Activated gamma-delta T cell treated with Interleukin-2 at 50 U/mL for 16 hours (primary cell): ENCODE measurements at places on chromosomes 7 and 10.

GRCh38 chr10:74863551-74863950, 37.2 kb downstream of the KAT6B start:
- DNase-seq: no peak

GRCh38 chr10:121406823-121407545, 191.3 kb downstream of the FGFR2 start:
- DNase-seq: no peak

DNA sequence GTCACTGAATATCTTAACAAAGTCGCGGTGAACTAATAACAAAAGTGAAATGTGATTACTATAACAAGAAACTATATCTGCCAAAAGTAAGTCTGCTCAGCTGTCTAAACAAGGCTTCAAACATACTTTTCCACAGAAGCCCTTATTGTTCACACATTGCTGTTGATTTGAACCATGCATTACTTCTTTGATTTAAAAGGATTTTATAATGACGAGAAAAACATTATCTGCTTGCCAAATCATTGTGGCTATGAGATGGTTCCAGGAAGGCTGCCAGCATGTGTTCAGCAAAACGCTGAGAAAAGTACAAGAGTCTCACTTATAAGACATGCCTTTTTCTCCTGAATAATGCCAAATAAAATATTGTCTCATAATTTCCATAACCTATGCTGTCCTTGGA, 24.4 kb downstream of the RNF133 start:
- DNase-seq: no peak

GRCh38 chr7:28890137-28890536, 68.0 kb downstream of the TRIL start:
- no peak for DNase-seq

DNA sequence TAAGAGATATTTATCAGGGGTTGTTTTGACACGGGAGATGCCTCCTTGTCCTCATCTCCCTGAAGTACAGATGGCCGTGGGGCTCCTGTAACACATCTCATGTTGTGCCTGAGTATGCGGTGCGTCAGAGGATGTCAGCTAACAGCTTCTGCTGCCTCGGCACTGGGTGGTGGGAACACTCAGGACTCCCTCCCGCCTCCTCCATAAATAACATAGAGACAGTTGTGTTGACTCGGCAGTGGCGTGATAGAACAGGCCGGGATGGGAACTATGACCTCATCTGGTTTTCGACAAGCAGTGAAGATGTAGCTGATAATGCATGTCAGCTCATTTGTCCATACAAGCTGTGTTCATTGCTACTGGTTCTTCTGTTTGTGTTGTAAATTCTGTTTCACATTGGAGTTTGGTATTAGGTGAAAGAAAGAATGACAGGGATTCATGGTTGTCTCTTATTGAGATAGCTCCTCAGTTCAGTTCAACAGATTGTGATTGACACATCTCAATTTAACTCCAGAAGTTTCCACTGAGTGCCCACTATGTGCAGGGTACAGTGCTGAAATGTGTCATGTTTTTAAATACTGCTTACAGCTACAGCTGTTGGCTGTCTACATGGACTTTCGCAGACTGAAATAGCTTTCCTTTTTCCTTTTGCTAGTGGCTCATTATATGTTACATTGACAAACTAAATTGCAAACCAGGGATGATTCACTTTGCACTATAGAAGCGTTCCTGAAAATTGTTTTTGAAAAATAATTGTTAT, 87.4 kb downstream of the CHN2 start:
- DNase-seq: no peak

- DNase-seq: no peak
Measured at GRCh38 chr7:69932034-69932628, 333.9 kb downstream of the AUTS2 start.

DNA sequence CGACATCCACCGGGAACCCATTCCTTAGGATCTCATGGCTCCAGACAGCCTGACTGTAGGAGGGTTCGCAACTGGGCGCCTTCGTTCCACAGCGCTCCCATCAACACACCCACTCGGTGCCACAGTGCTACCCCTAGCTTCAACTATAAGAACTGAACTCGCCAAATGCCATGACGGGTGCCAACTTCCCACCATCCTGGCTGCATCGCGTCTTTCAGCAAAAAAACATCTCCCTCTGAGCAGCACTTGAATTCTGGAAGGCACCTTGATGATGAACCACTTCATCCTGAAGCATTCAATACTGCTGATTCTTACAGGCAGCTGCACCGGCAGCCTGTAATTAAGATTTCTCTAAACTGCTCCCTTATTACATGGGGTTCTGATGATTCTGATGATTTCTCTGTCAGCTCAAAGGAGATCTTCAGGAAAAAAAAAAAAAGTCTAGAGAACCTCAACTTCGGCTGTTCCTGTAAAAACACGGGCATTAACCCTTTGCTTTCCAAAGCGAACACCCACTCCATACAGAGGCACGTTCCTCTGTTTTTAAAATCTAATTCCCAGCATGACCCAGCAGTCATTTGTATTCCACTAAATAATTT, 1.3 kb downstream of the CYTH3 start:
- peak; percentile 13 for DNase-seq

- DNase-seq: no peak
Measured at GRCh38 chr10:71963351-71964097, 671 bp upstream of the CHST3 start.

- no peak for DNase-seq
Measured at GRCh38 chr7:112940314-112940732, 146.3 kb downstream of the GPR85 start.

DNA sequence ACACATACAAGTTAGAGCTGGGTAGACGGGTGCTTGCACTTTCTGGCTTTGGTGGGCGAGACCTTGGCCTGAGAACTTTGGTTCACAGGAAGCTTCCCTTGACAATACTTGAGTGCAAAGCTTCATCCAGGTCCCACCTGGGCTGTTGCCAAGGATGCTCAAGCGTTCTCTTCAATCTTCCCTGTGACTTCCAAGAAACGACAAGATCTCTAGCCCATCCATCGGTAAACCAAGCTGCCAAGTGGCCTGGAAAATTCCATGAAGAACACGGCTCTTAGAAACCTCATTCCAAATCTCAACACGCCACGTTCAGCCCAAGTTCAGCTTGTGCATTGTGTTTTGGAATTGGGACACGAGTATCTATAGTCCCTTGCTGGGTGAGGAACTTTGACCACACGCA, 84.7 kb downstream of the CHST15 start:
- DNase-seq: no peak

DNA sequence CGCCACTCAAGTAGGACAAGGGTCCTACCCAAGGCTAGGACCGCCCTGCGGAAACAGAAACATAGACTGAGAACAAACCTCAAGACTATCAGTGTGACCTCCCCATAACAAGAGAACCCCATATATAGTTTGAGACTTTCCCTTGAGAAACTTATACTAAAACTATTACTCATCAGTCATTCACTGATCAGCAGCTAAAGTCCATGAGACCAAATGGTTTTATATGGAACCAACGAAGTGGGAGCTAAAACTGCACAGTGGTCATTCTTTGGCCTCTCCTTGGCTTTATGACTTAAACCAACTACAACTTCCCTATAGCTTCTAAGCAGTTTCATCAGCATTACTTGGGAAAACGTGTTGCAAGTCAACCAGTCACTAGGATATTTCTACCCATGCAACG, 13.7 kb upstream of the ZSCAN21 start:
- no peak for DNase-seq

DNA sequence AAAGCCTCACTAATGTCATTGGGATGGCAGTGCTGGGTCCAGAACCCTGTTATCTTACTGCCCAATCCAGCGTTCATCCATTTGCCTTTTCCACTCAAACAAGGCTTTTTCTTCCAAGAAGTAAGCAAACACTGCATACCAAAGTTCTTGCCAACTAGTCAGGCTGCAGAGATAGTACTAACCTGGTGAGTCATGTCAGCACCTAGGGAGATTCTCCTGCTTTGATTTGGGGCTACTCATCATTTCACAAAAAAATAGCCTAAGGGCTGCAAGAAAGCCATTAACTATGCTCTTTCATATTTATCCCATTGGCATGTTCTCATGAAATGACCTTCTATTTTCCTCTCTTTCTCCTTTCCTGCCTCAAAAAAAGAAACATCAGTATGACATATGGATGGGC, 142.6 kb downstream of the TWIST1 start:
- no peak for DNase-seq

GRCh38 chr10:22894714-22895113, 33.1 kb upstream of the ARMC3 start:
- no peak for DNase-seq

DNA sequence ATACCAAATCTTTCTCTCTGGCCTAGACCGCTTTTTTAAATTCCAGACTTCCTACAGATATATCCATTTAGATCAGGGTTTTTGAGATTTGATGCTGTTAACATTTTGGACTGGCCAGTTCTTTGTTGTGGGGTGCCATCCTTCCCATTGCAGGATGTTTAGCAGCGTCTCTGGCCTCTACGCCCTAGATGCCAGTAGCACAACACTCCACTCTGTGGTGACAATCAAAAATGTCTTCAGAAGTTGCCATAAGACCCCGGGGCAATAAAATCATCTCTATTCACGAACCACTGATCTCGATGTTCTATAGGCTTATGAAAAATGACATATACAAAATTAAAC, 46.3 kb downstream of the HDAC9 start:
- DNase-seq: no peak

DNA sequence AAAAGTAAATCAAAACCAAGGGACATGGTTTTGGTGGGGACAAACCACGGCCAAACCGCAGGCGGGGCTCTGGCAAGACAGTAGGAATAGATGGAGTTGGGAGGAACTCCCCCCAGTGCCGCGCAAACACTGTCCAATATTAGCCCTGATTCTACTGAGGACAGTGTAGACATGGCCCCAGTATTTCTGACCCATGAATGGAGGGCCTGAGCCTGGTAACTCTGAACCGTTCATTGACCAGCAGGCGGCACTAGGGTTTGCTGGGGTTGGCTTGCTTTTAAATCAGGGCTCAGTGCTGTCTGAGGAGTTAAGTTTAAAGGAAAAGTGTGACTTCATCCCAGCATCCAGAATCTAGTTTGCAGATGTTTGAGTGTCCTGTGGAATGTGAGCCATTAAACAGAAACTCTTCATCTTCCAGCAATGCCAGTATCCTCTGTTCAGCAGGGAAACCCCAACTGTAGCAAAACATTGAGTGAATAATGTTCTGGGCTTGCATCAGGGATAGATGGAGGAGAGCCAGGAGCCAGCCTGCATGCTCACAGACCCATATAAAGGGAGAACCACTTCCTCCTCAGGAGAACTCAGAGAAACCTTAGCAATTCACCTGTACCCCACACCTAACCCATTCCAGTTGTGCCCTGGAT, 147.4 kb upstream of the PRSS58 start:
- no peak for DNase-seq

DNA sequence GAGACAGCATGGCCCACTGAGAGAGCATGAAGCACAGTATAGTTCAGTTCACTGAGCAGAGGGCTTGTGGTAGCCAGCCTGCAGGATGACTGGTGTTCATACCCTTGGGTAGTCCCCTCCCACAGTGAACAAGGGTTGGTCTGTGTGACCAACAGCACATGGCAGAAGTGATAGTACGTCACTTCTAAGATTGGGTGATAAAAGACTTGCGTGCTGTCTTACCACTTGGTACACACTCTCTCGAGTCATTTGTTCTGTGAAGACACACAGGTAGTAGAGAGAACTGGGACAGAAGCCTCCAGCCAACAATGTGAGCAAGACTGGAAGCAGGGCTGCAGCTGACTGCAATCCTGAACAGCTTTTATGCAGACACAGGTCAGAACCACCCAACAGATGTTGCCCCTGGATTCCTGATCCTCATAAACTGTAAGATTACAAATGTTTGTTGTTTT, 14.6 kb downstream of the EPC1 start:
- peak; percentile 59 for DNase-seq

- DNase-seq: no peak
Measured at GRCh38 chr10:59617996-59618395, 91.7 kb downstream of the SLC16A9 start.

DNA sequence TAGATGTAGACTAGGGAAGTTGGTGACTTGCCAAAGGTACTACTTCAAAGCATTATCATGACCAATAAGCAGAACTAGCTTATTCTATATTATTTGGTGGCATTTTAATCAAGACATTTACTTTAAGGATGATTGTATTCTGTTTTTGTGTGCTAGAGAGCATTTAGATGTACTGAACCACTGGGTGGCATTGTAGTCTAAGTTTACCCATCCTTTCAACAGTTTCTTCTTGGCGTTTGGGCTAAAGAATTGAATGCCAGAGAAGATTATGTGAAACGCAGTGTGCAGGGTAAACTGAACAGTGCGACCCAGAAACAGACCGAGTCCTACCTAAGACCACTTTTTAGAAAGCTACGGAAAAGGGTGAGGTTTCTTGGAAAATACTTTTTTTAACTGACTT, 26.8 kb downstream of the PRPF18 start:
- DNase-seq: no peak

DNA sequence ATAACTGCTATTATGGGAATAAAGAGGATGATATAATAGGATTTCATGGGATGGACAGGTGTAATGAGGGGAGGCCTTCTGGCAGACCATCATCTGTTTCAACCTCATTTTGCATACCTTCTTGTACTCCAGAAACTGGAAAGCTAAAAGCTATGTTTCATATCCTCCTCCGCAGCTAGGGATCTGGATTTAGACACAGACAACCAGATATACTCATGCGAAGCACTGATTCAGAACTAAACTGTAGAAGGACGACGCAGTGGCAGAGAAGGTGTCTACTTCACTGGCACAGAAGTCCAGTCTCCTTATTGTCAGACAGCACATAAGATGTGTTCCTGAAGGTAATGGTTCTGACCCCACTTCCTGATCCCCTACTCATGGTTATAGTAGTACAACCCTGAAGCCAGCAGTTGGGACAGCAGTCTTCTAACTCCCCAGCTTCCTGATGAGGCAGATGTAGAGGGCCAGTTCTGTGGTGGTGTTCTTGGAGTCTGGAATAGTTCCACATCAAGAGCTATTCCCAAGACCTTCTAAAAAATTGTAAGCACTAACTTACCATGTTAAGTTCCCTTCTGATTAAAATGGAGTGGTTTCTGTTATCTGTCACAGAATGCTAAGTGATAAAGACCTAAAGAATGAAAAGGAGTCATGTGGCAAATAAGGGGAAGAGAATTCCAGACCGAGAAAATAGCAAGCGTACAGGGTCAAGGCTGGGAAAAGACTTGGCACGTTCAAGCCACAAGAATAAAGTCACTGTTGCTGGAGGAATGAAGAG, 550.3 kb downstream of the GRM8 start:
- no peak for DNase-seq

GRCh38 chr10:124944982-124945381, 3.1 kb downstream of the ZRANB1 start:
- DNase-seq: no peak

DNA sequence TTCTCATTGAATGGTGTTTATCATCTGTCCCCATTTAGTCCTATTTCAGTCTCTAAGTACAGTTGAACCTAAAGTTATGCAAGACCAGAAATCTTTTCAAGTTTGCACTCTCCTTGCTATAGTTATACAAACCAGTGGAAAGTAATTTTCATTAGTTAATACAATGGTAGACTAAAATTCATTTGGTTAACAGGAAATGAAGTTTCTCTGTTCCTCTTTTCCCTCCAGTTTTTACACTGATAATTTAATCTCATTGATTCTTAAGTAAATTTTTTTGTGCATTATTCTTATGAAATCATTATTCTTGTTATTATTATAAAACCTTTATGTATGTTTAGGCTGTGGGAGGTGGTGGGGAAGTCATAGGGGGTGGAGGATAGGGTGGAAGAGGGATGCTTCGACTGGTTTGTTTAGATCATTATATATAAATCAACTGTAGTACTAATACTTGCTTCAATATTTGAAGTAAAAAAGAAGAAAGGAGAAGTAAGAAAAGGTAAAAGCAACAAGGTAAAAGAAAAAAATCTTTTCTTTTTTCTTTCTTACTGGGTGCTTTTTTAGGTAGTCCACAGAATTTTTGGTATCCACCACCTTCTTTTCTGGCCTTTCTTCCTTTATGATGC, 104.1 kb downstream of the GPR85 start:
- DNase-seq: no peak
